ENCODE measurements at places on chromosomes 6 and 20. TPM values are rescaled to one million over a fixed set of nuclear protein-coding genes. Genes with fewer than 3 reads are reported as not detected.

DNA sequence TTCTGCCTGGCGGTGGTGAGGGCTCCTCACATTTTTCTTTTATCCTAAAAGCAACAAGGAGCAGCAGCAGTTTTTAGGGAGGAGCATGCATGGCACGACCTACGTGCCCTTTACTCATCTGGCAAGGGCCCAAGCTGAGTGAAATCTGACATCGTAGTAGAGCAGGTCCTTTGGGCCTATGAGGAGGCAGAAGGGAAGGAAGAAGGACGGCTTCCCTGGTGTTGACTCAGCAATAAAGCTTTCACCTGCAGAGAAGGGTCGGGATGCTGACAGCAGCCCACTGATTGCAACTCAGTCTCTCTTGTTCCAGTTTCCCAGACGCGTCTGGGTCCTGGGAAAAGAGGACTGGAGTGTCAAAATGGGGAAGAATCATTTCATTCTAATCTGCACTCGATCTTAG, 409.1 kb upstream of the AGPAT4 start:
- DNase-seq: no peak

GRCh38 chr6:134162932-134163331, 110.5 kb upstream of the SLC2A12 start:
- DNase-seq: no peak

Gene MDFI
- total RNA-seq: 20.6 TPM

- DNase-seq: peak; percentile 19
Observed at GRCh38 chr6:41937861-41938574, 3.6 kb downstream of the CCND3 start.

Gene PRDM13
- not detected for total RNA-seq

Gene SOX4
- total RNA-seq: 54.1 TPM

Gene TNXB
- 289 TPM for total RNA-seq

DNA sequence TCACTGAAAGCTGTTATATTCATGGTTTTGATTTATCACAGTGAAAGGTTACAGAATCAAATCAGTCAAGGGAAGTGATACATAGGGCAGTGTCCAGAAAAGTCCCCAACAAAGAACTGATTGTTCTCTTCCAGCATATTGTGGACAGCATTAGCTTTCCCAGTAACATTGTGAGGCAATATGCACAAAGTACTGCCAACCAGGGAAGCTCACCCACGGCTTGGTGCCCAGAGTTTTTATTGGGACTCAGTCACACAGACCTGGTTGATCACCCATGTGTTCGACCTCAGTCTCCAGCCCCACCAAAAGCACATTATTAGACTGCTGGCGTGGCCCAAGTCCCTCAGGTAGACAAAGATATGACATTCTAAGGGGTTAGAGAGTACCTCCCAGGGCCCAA, 76.0 kb downstream of the LCA5 start:
- DNase-seq: no peak

DNA sequence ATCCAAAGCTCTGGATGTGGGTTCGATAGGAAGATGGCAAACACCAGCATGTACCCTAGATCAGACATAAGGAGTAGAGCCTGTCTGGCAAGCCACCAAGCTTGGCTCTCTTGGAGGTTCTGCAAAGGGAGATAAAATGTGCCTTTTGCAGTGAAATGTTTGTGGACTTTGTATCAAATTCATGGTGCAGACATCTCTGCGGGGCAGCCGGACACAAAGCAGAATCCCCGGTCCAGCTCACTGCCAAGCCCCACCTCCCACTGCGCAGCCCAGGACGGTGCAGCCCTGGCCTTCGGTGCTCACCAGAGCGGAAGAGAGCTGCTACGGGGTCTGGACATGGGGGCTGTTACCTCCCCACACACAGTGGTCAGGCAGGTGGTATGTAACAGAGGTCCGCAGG, 333.6 kb upstream of the JARID2 start:
- no peak for DNase-seq

DNA sequence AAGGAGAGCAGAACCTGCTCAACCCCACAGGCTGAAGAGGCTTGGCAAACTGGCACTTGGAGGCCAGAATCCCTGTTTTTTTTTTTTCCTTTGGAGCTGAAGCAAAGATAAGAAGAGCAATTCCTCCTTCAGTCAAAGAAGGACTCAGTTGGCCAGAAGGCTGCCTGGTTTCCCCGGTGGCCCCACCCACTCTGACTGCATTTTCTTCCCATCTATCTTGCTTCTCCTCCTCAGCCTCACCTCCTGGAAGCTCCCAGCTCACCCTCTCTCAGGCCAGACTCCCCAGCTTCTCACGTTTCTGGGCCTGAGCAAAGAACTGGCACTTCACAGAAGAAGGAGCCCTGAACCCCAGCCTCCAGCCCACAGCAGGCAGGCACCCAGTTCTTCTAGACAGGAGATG, 2.4 kb downstream of the LRFN2 start:
- DNase-seq: no peak

Gene CFAP206
- total RNA-seq: 1.7 TPM

DNA sequence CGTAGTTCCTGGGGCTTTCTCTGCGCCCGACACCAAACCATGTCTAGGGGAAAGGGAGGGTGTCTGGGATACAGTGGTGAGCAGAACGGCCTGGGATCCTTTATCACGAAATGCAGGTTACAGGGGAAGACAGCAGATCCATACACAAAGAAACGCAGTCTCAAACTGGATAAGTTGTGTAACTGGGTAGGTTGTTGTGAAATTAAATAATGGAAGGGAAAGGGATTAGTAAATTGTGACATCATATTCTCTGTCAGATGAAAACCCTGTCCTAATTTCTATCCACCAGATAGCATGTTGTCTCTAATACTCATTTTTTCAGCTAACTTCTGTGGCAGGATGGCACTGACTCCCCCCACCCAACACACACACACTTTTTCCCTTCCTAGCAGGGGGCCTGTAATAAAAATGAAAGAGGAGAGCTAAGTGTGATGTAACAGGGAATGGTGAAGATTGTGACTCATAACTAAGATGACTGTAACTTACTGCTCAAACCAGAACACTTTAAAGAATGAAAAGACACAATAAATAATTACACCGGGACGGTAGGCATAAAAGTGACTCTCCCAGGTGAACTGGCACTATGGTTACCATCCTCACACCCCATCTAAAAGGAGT, 769 bp upstream of the TRPC4AP start:
- no peak for DNase-seq

GRCh38 chr20:48102931-48103660, 317.8 kb upstream of the SULF2 start:
- DNase-seq: no peak

DNA sequence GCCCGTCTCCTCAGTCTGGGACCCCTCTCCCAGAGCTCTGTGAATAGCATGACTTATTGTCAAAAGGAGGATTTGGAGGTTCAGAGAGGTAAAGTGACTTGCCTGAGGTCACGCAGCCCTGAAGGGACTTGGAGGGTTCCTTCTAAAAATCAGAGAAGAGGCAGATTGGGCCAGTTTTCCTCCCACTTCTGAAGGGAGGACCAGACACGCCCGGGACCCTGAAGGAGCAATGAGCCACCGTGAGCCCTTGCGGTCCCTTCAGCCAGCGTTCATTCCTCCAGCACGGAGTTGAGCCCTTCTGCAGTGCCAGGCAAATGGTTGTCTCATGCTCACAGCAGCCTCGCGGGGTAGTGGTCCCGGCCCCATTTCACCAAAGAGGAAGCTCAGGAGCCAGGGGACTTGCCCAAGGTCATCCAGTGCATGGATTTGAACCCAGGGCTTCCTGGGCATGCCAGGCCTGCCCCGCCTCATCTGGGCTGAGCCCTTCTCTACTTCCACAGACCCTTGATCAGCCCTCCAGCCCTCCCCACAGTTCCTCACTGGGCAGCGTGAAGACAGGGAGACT, 7.4 kb downstream of the SRC start:
- DNase-seq: no peak

- no peak for DNase-seq
Observed at GRCh38 chr6:12490904-12491571, 200.9 kb downstream of the EDN1 start.
